ENCODE measurements at places on chromosomes 7 and 10.

DNA sequence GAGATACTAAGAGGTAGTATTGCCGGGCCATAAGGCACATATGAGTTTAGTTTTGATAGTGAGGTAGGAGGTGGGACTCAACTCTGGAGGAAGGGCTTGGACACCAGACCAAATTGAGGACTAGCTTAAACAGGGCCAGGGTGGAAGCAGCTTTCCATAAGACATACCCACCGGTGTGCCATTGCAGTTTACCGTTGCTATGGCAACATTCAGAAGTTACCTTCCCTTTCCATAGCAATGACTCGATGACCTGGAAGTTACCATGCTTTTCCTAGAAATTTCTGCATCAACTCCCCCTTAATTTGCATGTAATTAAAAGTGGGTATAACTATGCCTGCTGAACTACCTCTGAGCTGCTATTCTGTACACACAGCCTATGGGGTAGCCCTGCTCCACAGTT lies 10.9 kb upstream of the SNX10 start:
- H3K4me3 ChIP-seq, result no peak overlapping the region
- H3K4me1 ChIP-seq, result peaks cover 9% of the 10 kb centered on the region
- DNase-seq, result no peak
- no peaks in the 10 kb centered on the region for H3K27me3 ChIP-seq
- H3K27ac ChIP-seq, result no peak overlapping the region

DNA sequence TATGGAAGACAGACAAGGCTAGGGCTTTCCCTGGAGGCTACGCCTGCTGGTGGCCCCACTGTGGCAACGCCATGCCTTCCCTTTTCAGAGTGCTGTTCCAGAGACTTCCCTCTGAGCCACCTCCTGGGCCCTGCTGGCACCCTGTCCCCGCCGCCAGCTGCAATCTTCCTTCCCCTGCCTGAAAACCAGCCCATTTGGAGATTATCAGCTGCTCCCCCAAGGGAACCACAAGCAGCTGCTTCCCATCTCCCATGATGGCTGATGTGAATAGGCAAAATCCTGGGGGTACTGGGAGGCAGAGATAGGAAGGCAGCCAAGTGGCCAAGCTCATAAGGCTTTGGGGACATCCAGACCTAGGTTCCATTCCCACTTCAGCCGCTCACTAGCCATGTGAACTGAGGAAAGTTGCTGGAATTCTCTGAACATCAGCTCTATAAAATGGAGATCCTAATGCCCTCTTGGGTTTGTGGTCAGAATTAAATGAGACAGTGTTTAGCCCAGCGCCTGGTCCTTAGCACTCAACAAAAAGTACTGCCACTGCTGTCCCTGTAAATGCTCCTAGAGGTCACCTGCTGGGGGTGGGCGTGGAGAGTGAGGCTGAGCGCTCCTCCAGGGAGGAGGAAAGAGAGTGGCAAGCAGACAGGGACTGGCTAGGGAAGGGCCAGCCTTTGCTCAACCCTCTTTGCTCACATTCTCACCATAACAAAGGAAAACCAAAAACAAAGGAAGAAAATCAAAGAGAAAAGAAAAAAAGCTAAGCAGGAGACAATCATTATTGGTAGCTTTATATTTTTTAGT lies 5.9 kb downstream of the TSPAN33 start:
- H3K27ac ChIP-seq, result no peak overlapping the region
- H3K4me3 ChIP-seq, result no peak overlapping the region
- H3K4me1 ChIP-seq, result peaks cover 7% of the 10 kb centered on the region
- DNase-seq, result no peak
- no peaks in the 10 kb centered on the region for H3K27me3 ChIP-seq

- H3K36me3 ChIP-seq, result no peaks in the 10 kb centered on the region
- H3K4me3 ChIP-seq, result no peak overlapping the region
- no peaks in the 10 kb centered on the region for H3K4me1 ChIP-seq
- peaks cover 5% of the 10 kb centered on the region for H3K27me3 ChIP-seq
- no peak for DNase-seq
- no peak overlapping the region for H3K27ac ChIP-seq
These were observed 18.7 kb downstream of the MGAM2 start for GRCh38 chr7:142130267-142130666.

GRCh38 chr7:134771889-134772288 lies 7.5 kb upstream of the CALD1 start:
- H3K27me3 ChIP-seq, result no peaks in the 10 kb centered on the region
- H3K36me3 ChIP-seq, result no peaks in the 10 kb centered on the region
- H3K27ac ChIP-seq, result no peak overlapping the region
- no peaks in the 10 kb centered on the region for H3K4me1 ChIP-seq

- H3K27me3 ChIP-seq, result no peaks in the 10 kb centered on the region
- DNase-seq, result no peak
- no peak overlapping the region for H3K4me3 ChIP-seq
- H3K36me3 ChIP-seq, result no peaks in the 10 kb centered on the region
These were observed 316.6 kb downstream of the GFRA1 start for GRCh38 chr10:115956225-115957011.

DNA sequence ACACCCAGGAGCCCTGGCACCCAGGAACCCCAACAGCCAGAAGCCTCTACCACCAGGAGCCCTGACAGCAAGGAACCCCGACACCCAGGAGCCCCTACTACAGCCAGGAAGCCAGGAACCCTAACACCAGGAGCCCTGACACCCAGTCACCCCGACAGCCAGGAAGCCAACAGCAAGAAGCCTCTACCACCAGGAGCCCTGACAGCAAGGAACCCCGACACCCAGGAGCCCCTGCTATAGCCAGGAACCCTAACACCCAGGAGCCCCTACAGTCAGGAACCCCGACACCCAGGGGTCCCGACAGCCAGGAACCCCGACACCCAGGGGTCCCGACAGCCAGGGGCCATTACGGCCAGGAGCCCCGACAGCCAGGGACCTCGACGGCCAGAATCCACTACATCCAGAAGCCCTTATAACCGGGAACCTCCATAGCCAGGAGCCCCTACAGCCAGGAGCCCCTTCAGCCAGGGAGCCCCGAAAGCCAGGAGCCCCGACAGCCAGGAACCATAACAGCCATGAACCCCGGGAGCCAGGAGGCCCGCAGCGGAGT lies 440 bp upstream of the GLRX3 start:
- peaks cover 4% of the 10 kb centered on the region for H3K36me3 ChIP-seq
- peaks cover 12% of the 10 kb centered on the region for H3K27me3 ChIP-seq
- no peak for DNase-seq
- H3K4me3 ChIP-seq, result peak overlapping the region; percentile 91
- H3K27ac ChIP-seq, result no peak overlapping the region

DNA sequence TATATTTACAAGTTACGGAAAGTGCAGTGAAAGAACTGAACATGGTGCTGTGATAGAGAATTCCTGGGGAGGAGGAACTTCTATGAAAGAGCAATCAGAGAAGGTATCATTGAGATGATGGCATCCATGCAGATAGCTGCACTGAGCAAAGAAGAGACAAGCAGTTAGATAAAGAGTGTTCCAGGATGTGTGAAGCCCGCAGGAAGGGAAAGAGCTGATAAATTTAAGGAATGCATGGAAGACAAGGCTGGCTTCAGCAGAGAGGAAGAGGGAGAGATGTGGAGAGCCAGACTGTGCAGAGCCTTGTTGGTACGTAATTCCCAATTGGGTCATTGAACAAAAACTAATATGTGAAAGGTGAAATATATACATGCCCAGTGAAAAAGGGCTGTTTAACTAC lies 538.9 kb downstream of the INHBA start:
- DNase-seq, result no peak
- H3K27me3 ChIP-seq, result no peaks in the 10 kb centered on the region
- no peaks in the 10 kb centered on the region for H3K4me1 ChIP-seq

DNA sequence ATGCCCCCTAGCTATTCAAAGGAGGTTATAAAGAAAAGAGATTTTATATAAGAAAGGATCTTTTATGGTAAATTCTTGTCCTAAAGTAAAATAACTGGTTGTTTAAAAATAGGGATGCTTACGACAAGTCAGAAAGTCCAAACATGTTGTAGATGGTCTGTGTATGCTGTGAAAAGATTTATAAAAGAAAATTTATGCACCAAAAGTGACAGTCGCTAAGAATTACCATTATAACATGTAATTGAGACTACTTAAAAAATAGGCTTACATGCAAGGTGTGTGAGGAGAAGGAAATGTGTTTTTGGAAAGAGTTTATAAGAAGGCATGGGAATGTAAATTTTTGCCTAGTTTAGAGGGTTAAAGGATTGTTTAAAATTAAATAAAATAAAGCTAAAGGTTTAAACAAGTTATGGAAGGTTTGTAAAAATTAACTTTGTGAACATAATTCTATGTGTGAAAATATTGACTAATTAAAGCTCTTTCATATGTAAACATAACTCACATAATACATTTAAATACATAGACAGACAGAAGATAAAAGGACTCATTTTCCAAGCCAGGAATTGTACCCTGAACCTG lies 118.5 kb downstream of the LYZL1 start:
- H3K4me1 ChIP-seq, result peaks cover 15% of the 10 kb centered on the region
- H3K27me3 ChIP-seq, result no peaks in the 10 kb centered on the region
- peaks cover 7% of the 10 kb centered on the region for H3K36me3 ChIP-seq
- H3K4me3 ChIP-seq, result no peak overlapping the region
